Epithelial cell of alveolus of lung (primary cell): ENCODE measurements at places on chromosomes 16 and 17. TPM values are rescaled to one million over a fixed set of nuclear protein-coding genes. Genes with fewer than 3 reads are reported as not detected.

Gene KRTAP4-9
- not detected in 2 replicates for total RNA-seq

Gene LSM12
- total RNA-seq, result 42.1 and 53.5 TPM in 2 replicates

Gene FBXW10B
- total RNA-seq, result 0.13 TPM in 1 of 2 replicates, not detected in the other

Gene COX11
- 41.0 and 67.6 TPM in 2 replicates for total RNA-seq

Gene GPR179
- total RNA-seq, result not detected in 2 replicates

Gene NLGN2
- total RNA-seq, result 18.5 and 38.1 TPM in 2 replicates

Gene RAB11FIP4
- total RNA-seq, result under 0.01 and 0.52 TPM in 2 replicates

Gene GHDC
- total RNA-seq, result 20.0 and 32.6 TPM in 2 replicates

Gene CBFA2T3
- not detected in 2 replicates for total RNA-seq

Gene SHISA6
- not detected in 2 replicates for total RNA-seq

Gene DHRS7C
- total RNA-seq, result not detected in 2 replicates

Gene RNU2-1
- not detected in 2 replicates for total RNA-seq

Gene NKD1
- 0.08 and 0.13 TPM in 2 replicates for total RNA-seq

Gene FN3K
- total RNA-seq, result 0.26 and 1.4 TPM in 2 replicates

Gene POLR2C
- 111 and 116 TPM in 2 replicates for total RNA-seq

Gene LGALS9B
- not detected in 2 replicates for total RNA-seq

Gene PCTP
- 17.6 and 32.1 TPM in 2 replicates for total RNA-seq

Gene GPR142
- total RNA-seq, result not detected in 2 replicates

Gene RAB26
- 0.91 and 3.3 TPM in 2 replicates for total RNA-seq

Gene SLC16A5
- 12.7 and 19.1 TPM in 2 replicates for total RNA-seq

Gene HS3ST3B1
- total RNA-seq, result 20.0 and 22.8 TPM in 2 replicates

Gene MAZ
- 144 and 189 TPM in 2 replicates for total RNA-seq

Gene NT5M
- total RNA-seq, result 1.3 and 1.9 TPM in 2 replicates

Gene PNMT
- not detected in 2 replicates for total RNA-seq

Gene CHD3
- total RNA-seq, result 63.2 and 81.6 TPM in 2 replicates

Gene PLK1
- 28.6 and 58.6 TPM in 2 replicates for total RNA-seq

Gene KRT24
- total RNA-seq, result not detected in 2 replicates

Gene MON1B
- total RNA-seq, result 20.3 and 27.2 TPM in 2 replicates

Gene RAP1GAP2
- total RNA-seq, result 0.32 and 1.7 TPM in 2 replicates
